Activated CD8-positive, alpha-beta memory T cell treated with anti-CD3 and anti-CD28 coated beads for 1 hour (primary cell): ENCODE measurements at places on chromosomes 5 and 9.

DNA sequence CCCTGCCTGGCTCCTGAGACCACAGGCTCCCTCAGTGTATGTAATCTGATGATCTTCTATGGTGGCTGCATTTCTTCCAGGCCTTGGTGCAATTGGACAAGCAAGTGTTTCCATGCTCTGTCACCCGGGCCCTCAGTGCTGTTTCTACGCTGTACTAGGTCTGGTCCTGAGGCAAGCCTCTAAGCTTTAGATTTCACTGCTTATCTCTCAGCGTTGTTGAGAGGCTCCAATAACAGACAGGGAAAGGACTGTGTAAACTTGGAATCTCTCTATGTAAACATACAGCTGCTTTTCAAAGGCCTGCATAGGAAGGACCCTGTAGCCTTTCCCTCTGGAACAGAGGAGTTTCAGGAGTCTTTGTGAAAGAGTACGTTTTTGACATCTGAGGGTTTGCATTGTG, 38.6 kb upstream of the NFIB start:
- DNase-seq: no peak

DNA sequence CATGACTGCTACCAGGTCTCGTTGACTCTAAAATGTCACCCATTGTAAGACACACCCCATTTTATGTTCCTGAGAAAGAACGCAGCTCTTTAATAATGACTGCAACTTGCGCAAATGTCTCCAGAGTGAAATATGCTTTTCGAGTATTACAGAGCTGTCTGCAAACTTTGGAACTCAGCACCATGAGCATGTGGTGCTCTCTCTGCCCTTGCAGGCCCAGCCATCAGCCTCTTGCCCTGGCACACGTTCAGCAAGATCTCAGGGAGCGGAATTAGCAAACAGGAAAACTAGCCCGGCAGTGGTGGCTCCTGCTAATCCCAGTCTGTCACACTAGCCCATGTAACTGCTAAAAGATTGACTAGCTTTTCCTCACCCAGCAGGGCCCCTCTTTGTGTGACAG, 114.5 kb upstream of the SLC1A3 start:
- DNase-seq: no peak

DNA sequence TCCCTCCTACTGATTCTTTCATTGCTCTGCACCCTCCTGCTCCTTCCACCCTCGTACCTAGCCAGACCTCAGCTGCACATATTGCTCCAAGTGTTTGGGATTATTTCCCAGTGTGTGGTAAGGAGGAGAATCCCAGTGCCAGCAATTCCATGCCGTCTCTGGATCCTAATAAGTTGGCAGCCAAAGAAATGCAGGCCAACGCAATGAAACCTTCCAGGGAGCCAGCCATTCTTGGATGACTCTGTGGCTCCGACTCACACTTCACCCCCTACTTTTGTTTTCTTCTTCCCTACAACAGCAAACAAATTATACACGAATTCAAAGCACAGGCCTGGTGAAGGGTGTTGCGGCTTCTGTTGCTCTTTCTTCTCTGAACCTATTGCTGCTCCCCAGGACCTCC, 82.5 kb upstream of the SLC1A3 start:
- DNase-seq: no peak

GRCh38 chr5:88388476-88389337, 120.1 kb upstream of the TMEM161B start:
- DNase-seq: no peak

DNA sequence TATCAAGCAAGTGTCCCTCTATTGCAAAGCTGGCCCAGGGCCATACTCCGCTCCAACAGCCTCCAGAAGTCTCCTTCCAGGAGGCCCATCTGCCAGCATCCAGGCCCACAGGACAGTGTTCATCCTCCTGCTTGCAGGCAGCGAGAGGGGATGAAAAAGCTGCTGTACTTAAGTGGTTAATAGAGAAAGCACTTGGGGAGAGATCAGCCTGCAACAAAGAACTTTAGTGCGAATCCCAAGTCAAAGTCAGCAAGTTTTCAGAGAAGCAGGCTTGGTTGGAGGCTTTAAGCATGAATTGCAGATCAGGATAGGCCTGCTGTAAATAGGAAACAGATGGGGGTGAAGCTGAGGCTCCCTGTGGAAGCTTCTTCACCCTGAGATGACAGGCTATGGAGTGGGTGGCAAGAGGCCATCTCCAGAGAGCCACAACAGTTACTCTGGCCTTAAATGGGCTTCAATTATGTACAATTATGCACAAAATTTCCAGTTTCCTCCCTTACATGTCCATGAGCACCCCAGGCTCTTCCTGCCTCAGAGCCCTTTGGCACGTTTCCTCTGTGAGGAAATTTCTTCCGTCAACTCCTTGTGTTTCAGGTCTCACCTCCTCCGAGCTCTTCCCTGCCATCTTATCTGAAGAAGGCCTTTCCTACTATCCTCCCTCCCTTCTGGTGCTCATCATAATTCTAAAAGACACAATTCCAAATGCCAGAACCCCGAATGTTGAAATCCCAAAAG, 98.0 kb upstream of the NR3C1 start:
- no peak for DNase-seq

DNA sequence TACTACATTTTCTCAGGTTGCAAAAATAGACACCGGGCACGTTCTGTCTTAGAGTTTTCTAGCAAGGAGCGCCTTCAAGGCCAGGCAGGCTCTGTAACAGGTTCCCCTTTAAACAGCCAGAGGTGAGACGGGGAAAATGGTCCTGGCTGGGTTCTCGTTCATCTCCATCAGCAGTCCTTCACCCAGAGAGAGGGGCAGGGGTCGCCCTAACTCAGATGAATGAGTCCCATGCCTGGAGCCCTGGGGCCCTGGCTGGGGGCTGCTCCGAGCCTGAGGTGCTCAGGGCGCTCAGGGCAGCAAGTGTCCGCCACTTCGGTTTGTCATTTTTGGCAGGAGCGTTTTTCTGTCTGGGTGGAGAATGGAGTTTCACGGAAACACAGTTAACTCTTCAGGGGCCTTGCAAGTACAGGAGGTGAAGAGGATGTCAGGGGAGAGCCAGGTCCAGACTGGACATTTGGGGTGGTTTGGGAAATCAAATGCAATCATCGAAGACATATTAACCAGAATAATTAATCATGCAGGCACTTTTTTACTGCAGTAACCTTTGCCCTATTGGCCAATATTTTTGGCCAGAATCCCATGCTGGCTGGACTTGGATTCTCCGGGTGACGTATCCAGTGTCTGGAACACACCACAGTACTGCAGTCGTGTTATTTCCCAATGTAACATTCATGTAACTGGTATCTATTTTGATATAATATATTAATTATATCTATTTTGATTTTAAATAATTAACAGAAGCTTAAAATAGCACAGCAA, 2.9 kb downstream of the NTNG2 start:
- no peak for DNase-seq

GRCh38 chr5:95059636-95060035, 225.3 kb downstream of the MCTP1 start:
- DNase-seq: no peak

DNA sequence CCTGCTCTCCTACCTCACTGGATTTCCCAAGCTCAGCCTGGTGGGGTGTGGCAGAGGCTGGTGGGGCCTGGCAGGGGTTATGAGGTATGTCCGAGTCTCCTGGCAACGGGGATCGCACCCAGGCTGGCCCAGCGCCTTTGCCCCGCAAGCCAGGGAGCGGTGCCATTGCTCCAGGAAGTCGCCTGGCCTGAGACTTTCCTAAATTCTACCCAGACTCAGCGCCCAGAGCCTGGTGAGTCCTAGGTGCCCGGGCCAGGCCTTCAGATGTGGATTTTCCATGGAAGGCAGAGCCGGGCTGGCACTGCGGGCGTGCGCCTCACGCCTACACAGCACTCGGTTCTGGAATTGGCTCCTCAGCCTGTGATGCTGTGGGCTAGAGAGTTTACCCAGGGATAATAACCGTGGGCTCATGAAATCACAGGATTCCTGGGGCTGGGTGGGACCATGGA, 155.4 kb upstream of the COL5A1 start:
- no peak for DNase-seq

DNA sequence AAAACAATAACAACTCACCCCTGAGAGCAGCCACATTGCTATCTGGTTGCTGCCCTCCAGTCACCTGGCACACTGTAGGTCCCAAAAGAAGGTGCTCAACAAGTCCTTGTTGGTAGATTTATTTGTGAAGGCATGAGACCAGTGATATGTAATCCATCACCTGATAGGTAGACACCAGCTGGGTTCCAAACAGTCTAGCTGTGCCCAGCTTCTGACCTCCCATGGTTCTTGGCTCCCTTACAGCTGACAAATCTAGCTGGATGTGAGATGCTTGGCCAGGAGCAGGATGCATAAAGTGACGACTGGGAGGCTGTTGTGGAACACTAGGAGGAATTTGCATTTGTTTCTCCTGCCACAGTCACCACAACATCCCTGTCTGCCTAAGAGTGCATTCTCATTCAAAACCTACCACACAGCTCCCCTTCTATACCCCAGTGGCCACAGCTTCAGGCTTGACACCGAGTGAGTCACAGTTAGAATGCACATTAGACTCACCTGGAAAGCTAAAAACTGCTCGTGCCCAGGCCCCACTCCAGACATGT, 7.8 kb upstream of the VLDLR start:
- no peak for DNase-seq

DNA sequence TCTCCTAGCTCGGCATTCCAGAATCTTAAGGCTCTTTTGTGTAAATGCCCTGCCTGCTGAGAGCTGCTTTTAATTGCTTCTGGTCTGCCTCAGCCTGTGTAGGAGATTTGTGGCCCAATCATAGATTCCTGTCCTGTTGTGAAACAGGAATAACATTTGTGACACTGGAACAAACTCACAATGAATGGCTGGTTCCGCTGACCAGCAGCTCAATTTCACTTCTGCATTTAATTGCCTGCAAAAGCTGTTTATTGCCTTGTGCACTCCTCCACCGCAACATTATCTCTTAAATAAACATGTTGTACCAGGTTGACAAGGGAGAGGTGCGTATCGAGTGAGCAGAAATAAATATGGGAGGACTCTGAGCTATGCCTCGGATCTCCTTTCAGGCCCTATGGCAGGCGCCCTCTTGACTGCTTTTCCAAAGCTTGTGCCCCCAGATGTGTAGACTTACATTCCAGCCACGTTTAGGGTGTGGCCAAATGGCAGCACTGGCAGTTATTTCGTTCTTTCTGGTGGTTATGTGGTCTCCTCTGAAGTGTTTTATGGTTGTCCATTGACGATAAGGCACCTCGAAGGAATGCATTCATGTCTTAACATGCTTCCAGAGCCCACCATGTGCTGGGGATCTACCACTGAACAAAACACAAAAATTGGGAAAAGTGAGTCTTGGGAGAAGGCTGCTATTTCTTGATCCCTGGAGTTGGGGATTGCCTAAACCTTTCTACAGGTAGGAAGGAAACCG, 58.1 kb downstream of the DMRT1 start:
- DNase-seq: no peak

DNA sequence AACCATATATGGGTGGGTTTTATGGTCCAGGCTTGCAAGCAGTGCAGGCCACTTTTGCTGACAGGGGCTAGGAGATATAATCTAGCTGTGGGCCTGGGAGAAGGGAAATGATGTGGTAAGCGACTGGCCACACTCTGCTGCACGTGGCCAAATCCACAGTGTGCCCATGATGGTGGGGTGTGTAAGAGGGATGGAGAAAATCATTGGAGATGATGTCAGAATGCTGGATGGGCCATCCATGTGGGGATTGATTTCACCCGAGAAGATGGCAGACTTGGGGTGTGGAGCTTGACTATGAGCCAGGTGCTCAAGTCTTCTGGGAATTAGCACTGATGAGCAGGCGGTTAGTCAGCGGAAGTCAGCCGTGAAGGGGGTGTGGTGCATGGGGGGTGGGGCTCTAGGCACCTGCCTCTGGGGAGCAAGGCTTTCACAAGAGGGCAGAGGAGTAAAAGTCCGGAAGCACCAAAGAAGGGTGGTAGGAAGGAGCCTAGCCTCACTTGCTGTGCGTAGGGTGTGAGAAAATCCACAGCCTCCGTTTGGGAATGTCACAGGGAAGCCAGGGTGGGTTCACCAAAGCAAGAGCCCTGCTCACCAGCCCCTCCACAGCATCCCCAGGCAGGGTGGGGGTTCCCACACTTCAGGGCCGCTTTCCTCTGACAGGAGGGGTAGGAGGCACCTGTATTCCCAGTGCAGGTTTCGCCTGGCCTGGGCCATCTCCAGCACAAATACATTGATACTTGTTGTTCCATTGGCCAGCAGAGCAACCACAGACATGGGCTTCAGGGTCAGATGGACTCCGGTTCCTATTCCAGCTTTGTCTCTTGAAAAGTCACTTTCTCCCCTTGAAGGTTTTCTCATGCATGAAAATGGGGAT, 44.5 kb upstream of the ANGPTL2 start:
- no peak for DNase-seq

GRCh38 chr9:123631862-123632261, 275.9 kb downstream of the CRB2 start:
- no peak for DNase-seq

DNA sequence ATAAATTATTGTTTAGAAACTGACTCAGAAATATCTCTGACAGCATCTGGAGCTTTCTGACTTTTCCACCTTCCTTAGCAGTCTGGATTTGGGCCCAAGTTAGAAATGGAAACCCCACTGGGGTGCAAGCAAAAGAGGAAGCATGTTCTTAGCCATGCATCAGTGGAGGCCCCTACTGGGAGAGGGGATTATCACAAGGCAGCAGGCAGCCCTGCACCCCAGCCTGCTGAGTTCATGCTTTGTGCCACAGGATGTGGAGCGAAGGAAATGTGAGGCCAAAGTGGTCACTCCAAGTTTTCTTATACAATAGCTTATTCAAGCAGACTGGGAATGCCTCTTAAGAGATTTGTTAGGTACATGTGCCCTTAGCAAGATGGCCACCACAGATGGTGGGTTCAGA, 146.5 kb upstream of the TLX3 start:
- no peak for DNase-seq

DNA sequence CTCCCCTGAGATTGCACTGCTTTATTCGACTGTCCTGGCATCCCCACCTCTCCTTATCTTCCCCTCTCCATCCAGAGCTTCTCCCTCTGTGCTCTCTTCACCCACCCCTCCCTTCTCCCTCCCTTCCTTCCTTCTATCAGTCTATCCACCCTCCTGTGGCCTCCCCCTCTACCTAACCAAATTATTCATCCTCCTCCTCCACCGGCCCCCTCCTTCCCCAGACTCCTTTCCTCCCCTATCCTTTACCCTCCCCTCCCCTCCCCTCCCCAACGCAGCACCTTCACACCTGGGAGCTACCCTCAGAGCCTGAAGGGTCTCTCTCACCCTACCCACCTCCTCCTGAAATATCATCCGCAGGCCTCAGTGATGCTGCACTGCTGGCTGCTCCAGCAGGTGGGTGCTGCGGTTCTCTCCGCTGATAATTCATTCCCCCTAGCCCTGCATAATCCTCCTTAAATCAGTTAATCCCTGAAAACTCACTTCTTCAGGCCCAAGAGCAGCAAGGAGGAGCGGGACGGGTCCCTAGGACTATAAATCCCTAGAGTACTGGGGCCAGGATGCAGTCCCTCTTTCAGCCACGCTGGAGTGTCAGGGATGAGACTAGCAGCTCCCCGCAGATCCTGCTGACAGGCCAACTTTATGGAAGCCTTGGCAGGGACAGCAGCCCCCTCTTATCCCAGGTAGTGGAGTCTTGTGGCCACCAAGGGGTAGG, 97.8 kb downstream of the PCDH1 start:
- no peak for DNase-seq

DNA sequence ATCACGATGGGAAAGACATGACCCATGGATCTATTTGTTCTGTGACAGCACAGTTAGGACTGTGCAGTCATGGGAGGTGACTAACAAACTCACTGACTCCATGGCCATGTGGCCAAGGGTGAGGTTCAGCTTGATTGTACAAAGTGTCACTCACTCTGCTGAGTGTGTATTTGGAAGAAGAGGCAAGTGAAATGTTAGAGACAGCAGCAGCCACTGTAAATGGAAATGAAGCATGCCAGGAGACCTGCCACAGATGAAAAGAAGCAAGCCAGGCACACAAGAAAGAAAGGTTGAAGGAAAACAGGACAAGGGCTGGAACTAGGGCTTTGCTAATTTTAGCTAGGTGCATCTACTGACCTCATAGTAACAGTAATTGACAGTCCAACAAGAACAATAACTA, 42.7 kb upstream of the PALM2AKAP2 start:
- no peak for DNase-seq
